NB4 (cell line): ENCODE measurements at places on chromosomes 1 and 21.

DNA sequence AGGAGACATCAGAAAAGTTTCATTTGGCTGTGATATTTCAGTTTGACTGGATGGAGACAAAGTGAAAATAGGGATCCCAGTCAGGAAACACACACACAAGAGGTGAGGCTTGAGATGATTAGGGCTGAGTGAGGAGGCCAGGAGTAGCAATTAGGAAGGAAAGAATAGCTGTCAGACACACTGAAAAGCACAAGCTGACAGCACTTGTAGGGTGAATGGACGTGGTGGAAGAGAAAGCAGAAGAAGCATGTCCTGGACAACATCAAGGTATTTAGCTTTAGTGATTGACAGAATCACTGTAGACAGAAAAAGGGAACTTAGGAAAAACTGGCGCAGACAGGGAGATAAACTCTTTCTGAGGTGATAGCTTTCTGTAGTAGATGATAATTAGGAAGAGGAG, 347.7 kb downstream of the TGFB2 start:
- no peak for DNase-seq

GRCh38 chr21:44305691-44306090, 5.8 kb downstream of the PFKL start:
- no peak for DNase-seq

DNA sequence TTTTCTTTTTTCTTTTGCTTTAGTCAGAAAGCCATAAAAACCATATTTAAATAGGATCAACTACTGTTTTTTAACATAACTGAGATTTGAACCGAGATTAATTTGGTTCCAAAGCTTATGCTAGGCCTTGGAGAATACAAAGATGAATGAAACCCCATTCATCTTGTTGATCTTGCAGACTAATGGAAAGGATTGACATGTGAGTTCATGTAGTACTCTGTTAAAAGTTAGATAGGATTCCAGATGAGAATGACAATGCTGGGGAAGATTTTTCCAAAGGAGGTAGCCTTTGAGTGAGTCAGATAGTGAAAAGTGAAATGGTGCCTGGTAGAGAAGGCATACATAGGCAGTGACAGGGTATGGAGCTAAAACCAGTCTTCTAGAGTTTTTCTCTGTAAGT, 22.7 kb downstream of the RBM15 start:
- no peak for DNase-seq

GRCh38 chr21:31786164-31786920, 54.4 kb upstream of the SCAF4 start:
- no peak for DNase-seq

DNA sequence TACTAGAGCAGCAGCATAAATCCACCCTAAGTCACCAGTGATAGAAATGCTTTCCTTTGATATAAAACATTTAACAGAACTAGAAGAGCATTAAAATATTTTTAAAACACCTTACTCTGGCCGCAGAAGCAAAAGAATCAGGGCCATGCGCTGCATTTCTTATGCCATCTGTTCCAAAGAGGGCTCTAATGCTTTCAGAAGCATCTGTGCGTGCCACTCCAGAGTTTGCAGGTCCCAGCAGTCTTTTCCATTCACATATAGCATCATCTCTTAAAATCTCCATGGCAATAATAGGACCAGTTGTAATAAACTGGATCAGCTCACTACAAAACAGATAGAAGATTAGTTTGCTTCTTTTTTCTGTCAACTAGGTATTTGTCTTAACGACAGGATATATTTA, 69.2 kb downstream of the NME7 start:
- DNase-seq: no peak

- no peak for DNase-seq
Measured at GRCh38 chr1:106292130-106292529, 764.3 kb upstream of the PRMT6 start.

- DNase-seq: no peak
Measured at GRCh38 chr1:40930174-40930964, 49.1 kb upstream of the CTPS1 start.

- no peak for DNase-seq
Measured at GRCh38 chr1:22711071-22711470, 432 bp downstream of the EPHB2 start.

DNA sequence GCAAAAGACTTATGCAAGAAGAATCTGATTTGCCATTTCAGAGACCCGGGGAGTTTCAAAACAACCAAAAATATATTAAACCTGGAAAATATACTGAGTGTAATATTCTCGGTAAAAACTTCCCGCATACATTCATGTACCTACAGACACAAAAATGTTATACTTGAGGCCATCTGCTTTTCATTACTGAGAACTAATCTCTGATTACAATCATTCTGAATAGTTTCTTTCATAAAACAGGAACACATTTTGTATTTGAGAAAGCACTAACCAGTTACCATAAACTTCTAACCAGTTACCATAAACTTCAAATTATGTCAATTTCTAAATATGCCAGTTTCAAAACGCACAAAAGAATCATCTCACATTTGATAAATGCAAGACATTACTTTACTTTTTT, 7.8 kb downstream of the ZNHIT6 start:
- DNase-seq: no peak
